ENCODE measurements at places on chromosomes 4 and X. TPM values are rescaled to one million over a fixed set of nuclear protein-coding genes. Genes with fewer than 3 reads are reported as not detected.

DNA sequence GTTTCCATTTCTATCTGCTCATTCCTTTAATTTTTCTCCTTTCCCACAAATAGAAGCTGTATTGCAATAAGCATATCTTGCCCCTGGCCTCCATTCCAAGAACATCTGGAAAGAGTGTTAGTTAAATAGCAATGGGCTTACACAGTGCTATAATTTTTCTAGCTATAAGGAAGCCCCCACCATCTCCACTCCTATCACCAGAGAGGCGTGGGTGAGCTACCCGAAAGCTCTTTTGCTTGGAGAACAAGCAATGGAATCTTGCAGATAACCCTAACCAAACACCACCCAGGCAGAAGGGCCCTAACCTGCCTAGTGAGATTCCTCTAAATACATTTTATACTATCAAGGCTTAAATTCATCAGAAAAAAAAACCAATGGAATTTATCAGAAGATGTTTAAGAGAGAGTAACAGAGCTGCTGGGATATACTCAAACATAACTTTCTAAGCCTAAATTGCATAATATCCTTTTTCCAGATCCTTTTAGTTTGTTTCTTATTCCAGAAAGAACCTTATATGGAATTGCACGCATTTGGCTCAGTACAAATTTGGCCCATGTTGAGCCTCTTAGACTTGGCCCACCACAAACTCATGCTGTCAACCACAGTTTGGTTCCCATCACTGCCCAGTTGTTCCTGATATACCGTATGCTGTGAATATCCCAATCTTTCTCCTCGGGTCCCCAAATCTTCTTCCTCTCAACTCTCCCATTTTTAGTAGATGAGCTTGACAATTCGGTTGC lies 91.6 kb upstream of the PLAC1 start:
- DNase-seq: no peak

- DNase-seq: no peak
Observed at GRCh38 chr4:62849696-62850095, 1559.6 kb downstream of the TECRL start.

DNA sequence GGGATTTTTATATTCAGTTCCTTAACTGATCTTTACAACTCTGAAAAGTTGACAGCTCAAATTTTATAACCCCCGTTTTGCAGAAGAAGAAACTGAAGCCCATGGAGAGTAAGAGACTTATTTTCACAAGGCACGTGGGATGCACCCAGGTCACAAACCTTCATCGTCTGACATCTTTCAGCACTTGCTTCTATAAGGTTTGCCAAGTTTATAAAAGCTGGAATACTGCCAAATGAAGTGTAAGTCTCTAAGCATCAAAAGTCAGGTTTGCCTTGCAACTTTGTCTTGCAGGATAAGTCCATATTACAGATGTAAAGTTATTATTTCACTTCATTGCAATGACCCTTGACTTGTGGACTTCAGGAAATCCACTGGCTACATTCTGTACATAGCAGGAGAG lies 6.3 kb upstream of the KCNIP4 start:
- DNase-seq: peak; percentile 39

DNA sequence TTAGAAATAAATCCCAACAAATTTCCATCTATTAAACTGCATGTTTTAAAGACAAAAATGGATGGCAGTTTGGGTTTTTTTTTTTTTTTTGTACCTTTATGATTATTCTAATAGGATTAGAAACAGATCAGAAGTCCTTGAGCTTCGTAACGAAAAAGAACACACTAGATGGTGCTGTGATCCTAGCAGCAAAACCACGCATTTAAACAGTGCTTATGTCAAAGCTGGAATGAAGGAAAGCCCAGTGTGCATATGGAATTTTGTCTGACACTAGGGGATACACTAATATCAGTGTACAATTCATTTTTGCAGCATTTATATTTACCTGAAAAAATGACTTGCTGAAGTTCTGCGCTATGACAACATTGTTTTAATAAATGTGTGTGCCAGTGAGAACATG lies 229.1 kb downstream of the VEGFC start:
- DNase-seq: no peak

The LEF1 gene
- 7.7 TPM for polyA plus RNA-seq

The TCEAL7 gene
- polyA plus RNA-seq: 16.0 TPM
